ENCODE measurements at places on chromosomes 5 and 9.
A peak's percentile ranks its signal among the peaks of the same experiment; 100 is the strongest.

DNA sequence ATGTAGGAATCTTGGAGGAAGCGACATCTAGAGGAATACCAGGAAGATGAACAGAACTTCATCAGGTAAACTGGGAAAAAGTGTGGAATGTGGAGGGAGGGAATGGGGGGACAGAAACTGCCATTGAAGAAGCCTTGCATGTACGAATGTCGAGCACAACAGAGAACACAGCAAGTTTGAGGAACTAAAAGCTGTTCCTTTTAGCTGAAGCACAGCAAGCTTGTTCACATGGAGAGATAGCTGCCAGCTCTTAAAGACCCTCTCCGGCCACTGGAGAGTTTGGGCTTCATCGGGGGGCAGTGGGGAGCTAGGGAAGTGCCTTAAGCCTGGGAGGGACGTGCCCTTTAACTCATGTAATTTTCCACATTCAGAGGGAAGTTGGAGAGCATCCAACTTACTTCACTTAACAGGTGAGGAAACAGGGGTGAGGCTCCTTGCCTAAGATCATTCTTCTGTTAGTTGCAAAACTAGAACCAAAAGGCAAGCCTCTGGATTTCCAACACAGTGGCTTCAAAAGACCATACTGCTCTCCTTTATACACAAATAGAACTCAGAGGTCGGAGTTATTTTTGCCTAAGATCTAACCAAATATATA, 2.3 kb upstream of the CYFIP2 start:
- DNase-seq: no peak
- H3K4me3 ChIP-seq: no peak overlapping the region
- no peaks in the 10 kb centered on the region for H3K36me3 ChIP-seq
- peaks cover 47% of the 10 kb centered on the region for H3K4me1 ChIP-seq
- H3K27me3 ChIP-seq: no peaks in the 10 kb centered on the region

- peaks cover 15% of the 10 kb centered on the region for H3K4me1 ChIP-seq
- DNase-seq: no peak
- no peak overlapping the region for H3K4me3 ChIP-seq
- H3K27me3 ChIP-seq: peaks cover 71% of the 10 kb centered on the region
- peak overlapping the region; percentile 39 for H3K27ac ChIP-seq
Observed at GRCh38 chr9:132589148-132590036, 7.0 kb downstream of the BARHL1 start.

GRCh38 chr9:110405858-110406443, 68.3 kb upstream of the TXNDC8 start:
- peaks cover 18% of the 10 kb centered on the region for H3K27me3 ChIP-seq
- H3K4me3 ChIP-seq: no peak overlapping the region
- no peaks in the 10 kb centered on the region for H3K36me3 ChIP-seq
- H3K27ac ChIP-seq: no peak overlapping the region

- peaks cover 4% of the 10 kb centered on the region for H3K36me3 ChIP-seq
- DNase-seq: no peak
- peaks cover 3% of the 10 kb centered on the region for H3K4me1 ChIP-seq
- no peak overlapping the region for H3K27ac ChIP-seq
- no peaks in the 10 kb centered on the region for H3K27me3 ChIP-seq
Observed at GRCh38 chr9:128180001-128180400, 11.4 kb downstream of the CIZ1 start.

GRCh38 chr5:68454766-68455165, 239.2 kb downstream of the PIK3R1 start:
- DNase-seq: no peak
- peaks cover 16% of the 10 kb centered on the region for H3K4me1 ChIP-seq
- H3K4me3 ChIP-seq: no peak overlapping the region
- H3K27ac ChIP-seq: no peak overlapping the region
- peaks cover 10% of the 10 kb centered on the region for H3K27me3 ChIP-seq

GRCh38 chr5:134140530-134141201, 26.2 kb downstream of the TCF7 start:
- peak; percentile 51 for DNase-seq
- H3K4me3 ChIP-seq: peak overlapping the region; percentile 80
- H3K27me3 ChIP-seq: no peaks in the 10 kb centered on the region
- peak overlapping the region; percentile 100 for H3K27ac ChIP-seq

DNA sequence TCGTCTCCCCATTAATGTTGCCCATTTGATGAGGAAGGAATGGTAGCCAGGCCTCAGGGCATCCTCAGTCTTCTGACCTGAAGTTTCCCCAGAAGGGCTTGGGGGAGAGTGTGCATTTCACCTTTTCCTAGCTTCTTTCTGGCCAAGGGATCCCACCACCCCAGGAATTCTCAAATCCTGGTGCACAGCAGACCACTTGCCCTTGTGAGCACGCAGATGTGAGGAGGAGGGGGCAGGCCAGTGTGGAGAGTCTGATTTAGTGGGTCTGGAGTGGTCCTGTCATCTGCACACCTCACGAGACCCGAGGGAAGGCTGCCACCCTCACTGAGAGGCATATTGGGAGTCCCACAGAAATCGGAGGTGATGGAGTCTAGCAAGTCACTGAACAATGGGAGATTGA, 64.3 kb downstream of the CXXC5 start:
- peaks cover 11% of the 10 kb centered on the region for H3K27me3 ChIP-seq
- no peak overlapping the region for H3K4me3 ChIP-seq
- DNase-seq: no peak
- no peak overlapping the region for H3K27ac ChIP-seq
- H3K36me3 ChIP-seq: no peaks in the 10 kb centered on the region
- peaks cover 22% of the 10 kb centered on the region for H3K4me1 ChIP-seq

GRCh38 chr5:155008669-155009068, 4.9 kb upstream of the KIF4B start:
- H3K27me3 ChIP-seq: peaks cover 61% of the 10 kb centered on the region
- H3K36me3 ChIP-seq: no peaks in the 10 kb centered on the region
- no peaks in the 10 kb centered on the region for H3K4me1 ChIP-seq
- no peak for DNase-seq
- no peak overlapping the region for H3K4me3 ChIP-seq

DNA sequence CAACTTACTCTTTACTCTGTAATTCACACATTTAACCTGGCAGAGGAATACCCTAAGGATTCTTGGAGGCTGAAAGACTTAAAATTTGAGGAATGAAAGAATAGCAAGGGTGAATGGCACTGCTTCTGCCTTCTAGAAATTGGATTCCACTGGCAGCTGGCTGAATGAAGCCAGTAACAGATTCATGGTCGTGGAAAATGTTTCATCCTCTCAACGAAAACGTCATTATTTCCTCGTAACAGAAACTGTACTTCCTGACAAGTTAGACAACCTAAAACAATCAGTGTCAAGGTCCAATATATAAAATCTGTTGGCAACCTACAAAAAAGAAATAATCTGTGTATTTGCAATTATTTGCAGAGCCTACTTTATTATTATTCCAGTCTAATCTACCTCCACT, 39.7 kb downstream of the BNC2 start:
- no peaks in the 10 kb centered on the region for H3K27me3 ChIP-seq
- no peak overlapping the region for H3K4me3 ChIP-seq
- H3K36me3 ChIP-seq: no peaks in the 10 kb centered on the region
- no peak for DNase-seq
- H3K4me1 ChIP-seq: no peaks in the 10 kb centered on the region

DNA sequence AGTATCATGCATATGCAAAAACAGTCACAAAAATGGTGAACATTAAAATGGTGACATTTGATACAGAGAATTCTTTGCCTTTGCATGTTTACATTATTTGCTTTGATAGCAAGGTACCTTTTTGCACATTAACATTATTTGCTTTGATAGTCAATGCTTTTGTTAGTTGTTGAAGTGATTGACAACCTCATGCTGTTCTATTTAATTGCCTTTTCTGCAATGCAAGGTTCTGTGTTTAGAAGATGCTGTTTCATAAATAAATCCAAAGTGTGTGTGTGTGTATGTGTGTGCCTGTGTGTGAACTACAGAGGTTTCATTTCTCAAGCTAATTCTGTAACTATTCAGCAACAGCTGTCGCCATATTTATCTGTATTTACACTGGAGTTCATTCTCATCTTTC, 668.7 kb downstream of the NR2F1-AS1 start:
- H3K4me3 ChIP-seq: no peak overlapping the region
- no peak overlapping the region for H3K27ac ChIP-seq

GRCh38 chr5:179733772-179734126, 1.1 kb downstream of the MAML1 start:
- peak overlapping the region; percentile 93 for H3K4me3 ChIP-seq
- H3K36me3 ChIP-seq: peaks cover 4% of the 10 kb centered on the region
- peaks cover 40% of the 10 kb centered on the region for H3K4me1 ChIP-seq
- peak overlapping the region; percentile 95 for H3K27ac ChIP-seq
- H3K27me3 ChIP-seq: no peaks in the 10 kb centered on the region

DNA sequence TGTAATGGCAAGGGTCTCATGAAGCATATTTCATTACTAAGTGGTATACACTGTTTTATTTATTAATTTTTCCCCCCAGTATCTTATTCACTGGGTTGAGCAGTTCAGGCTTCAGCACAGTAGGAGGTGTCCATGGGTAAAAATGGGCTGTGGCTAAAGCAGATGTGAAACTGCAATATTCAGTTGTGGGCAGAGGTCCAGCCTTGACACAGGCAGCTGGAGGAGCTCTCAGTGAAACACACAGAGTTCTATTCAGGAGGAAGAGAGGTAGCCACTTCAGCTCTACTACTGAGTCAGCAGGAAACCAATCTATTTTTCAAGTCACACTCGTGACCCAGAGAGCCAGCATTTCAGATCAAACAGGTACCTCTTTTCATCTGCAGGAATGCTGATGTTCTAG, 418.3 kb downstream of the CDH10 start:
- H3K27ac ChIP-seq: no peak overlapping the region
- H3K4me1 ChIP-seq: no peaks in the 10 kb centered on the region
- no peak overlapping the region for H3K4me3 ChIP-seq

DNA sequence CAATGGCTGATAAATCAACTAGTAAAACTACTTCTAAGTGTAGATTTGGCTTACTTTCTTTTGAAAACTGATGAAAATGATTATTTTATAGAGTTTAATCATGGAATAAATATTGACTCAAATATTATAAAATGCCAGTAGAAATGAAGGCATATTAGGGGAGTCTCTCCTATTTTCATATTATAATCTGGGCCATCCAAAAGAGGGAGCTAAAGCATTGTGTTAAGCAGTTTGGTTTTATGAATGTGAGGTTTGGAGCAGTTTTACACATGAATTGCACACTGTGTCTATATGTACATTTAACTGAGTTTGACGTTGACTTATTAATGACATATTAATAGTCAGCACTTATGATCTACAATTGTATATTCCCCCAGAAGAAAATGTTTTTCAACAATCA, 17.4 kb downstream of the CDH9 start:
- H3K36me3 ChIP-seq: no peaks in the 10 kb centered on the region
- DNase-seq: no peak
- H3K27ac ChIP-seq: no peak overlapping the region
- H3K27me3 ChIP-seq: no peaks in the 10 kb centered on the region
- H3K4me1 ChIP-seq: no peaks in the 10 kb centered on the region

- peaks cover 5% of the 10 kb centered on the region for H3K36me3 ChIP-seq
- H3K4me3 ChIP-seq: no peak overlapping the region
- no peak for DNase-seq
- H3K27me3 ChIP-seq: peaks cover 70% of the 10 kb centered on the region
Observed at GRCh38 chr5:176790941-176791340, 19.4 kb upstream of the UNC5A start.

- H3K4me3 ChIP-seq: peak overlapping the region; percentile 50
- no peak overlapping the region for H3K27ac ChIP-seq
- peak; percentile 68 for DNase-seq
- H3K27me3 ChIP-seq: peaks cover 6% of the 10 kb centered on the region
Observed at GRCh38 chr5:138449501-138450239, 10.8 kb downstream of the REEP2 start.

- DNase-seq: peak; percentile 39
- peaks cover 3% of the 10 kb centered on the region for H3K36me3 ChIP-seq
- no peak overlapping the region for H3K4me3 ChIP-seq
- H3K27ac ChIP-seq: no peak overlapping the region
- peaks cover 13% of the 10 kb centered on the region for H3K4me1 ChIP-seq
- H3K27me3 ChIP-seq: peaks cover 46% of the 10 kb centered on the region
Observed at GRCh38 chr5:139844472-139845145, 49.0 kb downstream of the PSD2 start.

GRCh38 chr5:39194466-39195136, 24.8 kb downstream of the FYB1 start:
- peak overlapping the region; percentile 93 for H3K4me3 ChIP-seq
- peaks cover 65% of the 10 kb centered on the region for H3K4me1 ChIP-seq
- peaks cover 11% of the 10 kb centered on the region for H3K36me3 ChIP-seq
- no peaks in the 10 kb centered on the region for H3K27me3 ChIP-seq
- no peak for DNase-seq

GRCh38 chr9:2709645-2710101, 7.6 kb upstream of the KCNV2 start:
- no peaks in the 10 kb centered on the region for H3K27me3 ChIP-seq
- no peak overlapping the region for H3K27ac ChIP-seq
- H3K4me3 ChIP-seq: no peak overlapping the region
- no peak for DNase-seq
- H3K4me1 ChIP-seq: peaks cover 2% of the 10 kb centered on the region

GRCh38 chr5:129616517-129616916, 131.4 kb upstream of the MINAR2 start:
- no peak for DNase-seq
- no peak overlapping the region for H3K4me3 ChIP-seq
- H3K4me1 ChIP-seq: no peaks in the 10 kb centered on the region
- no peak overlapping the region for H3K27ac ChIP-seq
- H3K27me3 ChIP-seq: no peaks in the 10 kb centered on the region

GRCh38 chr5:111075520-111075919, 4.0 kb downstream of the TSLP start:
- H3K27ac ChIP-seq: no peak overlapping the region
- H3K36me3 ChIP-seq: peaks cover 7% of the 10 kb centered on the region
- DNase-seq: no peak
- peaks cover 23% of the 10 kb centered on the region for H3K4me1 ChIP-seq

- H3K27ac ChIP-seq: peak overlapping the region; percentile 94
- H3K4me3 ChIP-seq: peak overlapping the region; percentile 19
- no peak for DNase-seq
- no peaks in the 10 kb centered on the region for H3K27me3 ChIP-seq
Observed at GRCh38 chr5:80231243-80231642, 24.6 kb downstream of the SERINC5 start.

DNA sequence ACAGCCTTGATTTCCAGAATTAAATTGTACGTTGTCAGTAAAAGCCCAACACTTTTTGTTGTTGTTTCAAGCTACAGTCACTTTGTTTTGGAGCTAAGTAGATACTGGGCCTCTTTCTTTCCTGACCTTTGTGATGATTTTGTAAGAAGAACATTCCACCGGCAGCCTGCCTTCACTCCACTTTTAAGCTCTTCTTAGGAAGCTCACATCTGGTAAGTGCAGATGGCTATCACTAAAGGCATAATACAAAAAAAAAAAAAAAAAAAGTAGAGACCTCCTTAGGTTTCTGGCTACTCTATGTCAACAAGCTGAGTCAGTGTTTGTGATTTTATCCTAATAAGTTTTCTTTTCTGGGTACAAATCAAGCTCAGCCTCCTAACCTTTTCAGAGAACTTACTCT, 1922.1 kb upstream of the WWC1 start:
- DNase-seq: no peak
- no peaks in the 10 kb centered on the region for H3K4me1 ChIP-seq
- no peak overlapping the region for H3K4me3 ChIP-seq
- H3K27ac ChIP-seq: no peak overlapping the region

- H3K27ac ChIP-seq: no peak overlapping the region
- peaks cover 2% of the 10 kb centered on the region for H3K4me1 ChIP-seq
- H3K27me3 ChIP-seq: peaks cover 78% of the 10 kb centered on the region
- DNase-seq: no peak
Observed at GRCh38 chr9:101480386-101480785, 44.8 kb upstream of the ALDOB start.

GRCh38 chr5:4361753-4362152, 766.1 kb downstream of the IRX1 start:
- H3K36me3 ChIP-seq: no peaks in the 10 kb centered on the region
- H3K27me3 ChIP-seq: no peaks in the 10 kb centered on the region
- no peaks in the 10 kb centered on the region for H3K4me1 ChIP-seq
- no peak overlapping the region for H3K27ac ChIP-seq
- H3K4me3 ChIP-seq: no peak overlapping the region

Measured in T-helper 17 cell (primary cell).